ENCODE measurements at places on chromosomes 6 and 20. TPM values are rescaled to one million over a fixed set of nuclear protein-coding genes. Genes with fewer than 3 reads are reported as not detected.

Gene DLK2
- total RNA-seq: 0.27 TPM

Gene PBOV1
- total RNA-seq: not detected

DNA sequence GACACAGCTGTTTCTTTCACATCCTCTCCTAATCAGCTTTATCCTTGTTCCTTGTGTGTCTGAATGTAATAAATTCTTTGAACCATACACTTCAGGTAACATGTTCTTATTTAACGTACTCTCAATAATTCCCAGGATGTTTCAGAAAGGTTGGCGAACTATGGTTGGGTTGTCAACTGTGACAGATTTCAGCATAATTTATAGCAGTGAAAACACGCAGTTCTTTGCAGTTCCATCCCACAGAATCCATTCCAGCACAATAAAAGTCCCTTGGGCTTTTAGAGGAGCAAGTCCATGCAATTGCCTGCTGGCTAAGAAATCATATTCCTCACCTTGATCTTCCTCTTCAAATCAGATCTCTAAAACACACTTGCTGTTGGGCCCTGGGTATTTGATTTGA is 119.3 kb downstream of the COL9A1 start:
- DNase-seq: no peak

GRCh38 chr6:167528976-167529375 is 204.1 kb downstream of the TTLL2 start:
- no peak for DNase-seq

Gene IL17F
- not detected for total RNA-seq

GRCh38 chr6:155523821-155524651 is 68.4 kb upstream of the NOX3 start:
- DNase-seq: no peak

GRCh38 chr6:129184808-129185366 is 301.9 kb downstream of the LAMA2 start:
- no peak for DNase-seq

DNA sequence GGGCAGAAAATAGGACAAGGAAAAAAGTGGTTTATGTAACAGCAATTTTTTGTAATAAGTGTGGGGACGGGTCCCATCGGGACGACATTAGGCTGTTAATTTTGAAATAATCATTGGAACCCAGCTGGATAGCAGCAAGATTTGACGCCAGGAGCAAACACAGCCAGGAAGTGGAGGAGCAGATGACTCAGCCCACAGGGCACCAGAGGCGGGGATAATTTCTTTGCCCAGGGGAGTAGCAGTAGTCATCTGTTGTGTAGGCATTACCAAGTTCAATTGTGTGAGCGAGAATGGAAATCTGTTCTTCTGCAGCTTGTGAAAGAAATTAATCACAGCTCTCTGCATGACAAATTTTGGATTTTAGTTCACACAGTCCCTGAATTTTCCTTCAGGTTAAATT is 22.6 kb upstream of the RIN2 start:
- peak; percentile 55 for DNase-seq

- no peak for DNase-seq
Observed at GRCh38 chr20:5143851-5144250, 17.0 kb downstream of the CDS2 start.

GRCh38 chr6:170375661-170376060 is 69.1 kb downstream of the FAM120B start:
- DNase-seq: no peak

DNA sequence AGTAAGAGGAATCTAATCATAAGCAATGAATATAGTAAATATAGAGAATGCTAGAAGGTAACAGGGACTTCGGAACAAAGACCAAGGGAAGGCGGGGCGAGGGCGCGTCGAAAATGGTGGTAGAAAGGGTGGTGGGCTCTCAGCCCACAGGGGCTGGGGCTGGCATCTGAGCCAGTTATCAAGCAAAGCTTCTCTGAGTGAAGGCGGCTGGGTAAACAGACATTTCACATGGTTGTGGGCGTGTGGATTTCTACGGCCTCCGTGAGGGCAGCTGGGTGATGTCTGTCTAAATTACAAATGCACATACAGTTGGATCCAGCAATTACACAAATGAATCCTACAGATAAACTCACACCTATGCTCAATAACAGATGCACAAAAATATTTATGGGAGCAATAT is 56.6 kb downstream of the TOX2 start:
- no peak for DNase-seq

Gene CCNC
- total RNA-seq: 50.0 TPM

DNA sequence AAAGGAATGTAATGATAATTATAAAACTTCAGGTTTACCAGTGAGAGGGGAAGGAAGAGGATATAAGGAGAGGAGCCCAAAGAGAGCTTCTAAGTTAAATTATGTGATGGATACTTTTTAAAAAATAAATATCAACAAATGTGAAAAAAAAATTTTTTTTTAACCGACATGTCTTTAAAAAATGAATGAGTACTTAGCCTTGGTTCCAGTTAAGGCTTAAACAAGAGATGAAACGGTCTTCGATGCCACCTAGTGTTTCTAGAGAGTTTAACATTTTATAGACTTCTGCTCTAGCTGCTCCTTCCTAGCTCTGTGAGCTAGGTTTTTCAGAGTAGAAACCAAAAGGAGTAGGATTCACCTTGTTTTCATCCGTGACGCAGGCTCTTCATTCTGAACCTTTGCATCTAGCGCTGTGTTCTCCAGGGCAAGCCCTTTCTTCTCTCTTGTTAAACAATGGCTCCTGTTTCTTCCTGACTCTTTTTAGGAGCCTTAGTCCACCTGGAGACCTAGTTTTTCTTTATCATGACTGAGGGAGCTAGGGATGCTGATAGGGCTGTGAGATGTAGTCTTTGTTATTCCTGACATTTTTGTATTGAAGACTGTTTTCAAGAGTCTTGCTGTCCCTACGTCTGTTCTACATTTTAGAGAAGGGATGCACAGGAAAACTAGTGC is 42.4 kb upstream of the GNRH2 start:
- no peak for DNase-seq

Gene HLA-DRA
- 29.3 TPM for total RNA-seq

DNA sequence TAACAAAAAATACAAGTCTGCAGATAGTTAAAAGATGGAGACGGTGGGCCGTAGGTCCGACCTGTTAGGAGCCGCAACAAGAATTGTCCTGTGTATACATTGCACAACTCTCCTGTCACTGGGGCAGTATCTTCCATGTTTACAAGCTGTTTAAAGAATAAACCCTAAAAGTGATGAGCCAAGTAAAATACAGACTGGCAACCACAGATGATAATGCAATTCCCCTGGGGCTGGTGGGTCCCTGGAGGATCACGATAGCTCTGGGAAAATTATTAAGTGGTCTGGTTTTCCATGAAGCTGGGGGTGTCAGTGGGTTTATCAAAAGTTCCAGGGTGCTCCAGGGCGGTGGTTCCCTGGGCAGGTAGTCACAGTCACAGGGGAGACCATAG is 8.1 kb upstream of the FAM50B start:
- no peak for DNase-seq

GRCh38 chr6:138328210-138328609 is 49.5 kb upstream of the SMIM28 start:
- DNase-seq: no peak

DNA sequence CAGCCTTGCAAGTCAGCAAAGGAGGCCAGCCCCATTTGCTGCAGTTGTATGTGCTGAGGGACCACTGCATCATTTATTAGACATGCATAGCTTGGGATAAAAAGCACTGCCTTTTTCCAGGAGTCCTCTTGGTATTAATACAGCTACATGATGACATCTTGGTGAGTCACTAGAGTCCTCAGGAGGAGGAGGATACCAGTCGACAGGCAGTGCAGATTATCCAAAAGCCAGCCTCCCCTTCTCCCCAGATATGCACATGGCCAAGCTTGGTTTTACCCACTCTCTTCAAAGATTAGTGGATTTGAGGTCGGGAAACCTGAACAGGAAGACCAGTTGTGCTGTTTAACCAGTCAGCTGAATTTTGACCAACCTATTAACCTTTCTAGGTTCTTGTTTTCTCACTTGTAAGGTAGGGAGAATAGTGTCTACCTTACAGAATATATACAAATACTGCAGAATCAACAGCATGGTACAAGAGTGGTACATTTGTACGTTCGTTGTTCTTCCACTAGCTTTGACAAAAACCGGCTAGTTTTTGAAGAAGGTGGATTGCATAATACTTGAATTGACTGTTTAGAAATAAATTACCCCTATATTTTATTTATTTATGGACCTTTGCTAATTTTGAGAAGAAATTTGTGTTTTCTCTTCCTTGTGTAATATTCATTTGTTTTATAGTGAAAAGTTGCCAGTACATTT is 31.9 kb downstream of the VAPB start:
- no peak for DNase-seq

Data from left colon (tissue), 2 donors.